Tongue (tissue), 3 donors: ENCODE measurements at places on chromosomes 6 and 20. TPM values are rescaled to one million over a fixed set of nuclear protein-coding genes. Genes with fewer than 3 reads are reported as not detected.
A peak's percentile ranks its signal among the peaks of the same experiment; 100 is the strongest.

GRCh38 chr20:48057739-48058138 is 272.5 kb upstream of the SULF2 start:
- DNase-seq: no peak

DNA sequence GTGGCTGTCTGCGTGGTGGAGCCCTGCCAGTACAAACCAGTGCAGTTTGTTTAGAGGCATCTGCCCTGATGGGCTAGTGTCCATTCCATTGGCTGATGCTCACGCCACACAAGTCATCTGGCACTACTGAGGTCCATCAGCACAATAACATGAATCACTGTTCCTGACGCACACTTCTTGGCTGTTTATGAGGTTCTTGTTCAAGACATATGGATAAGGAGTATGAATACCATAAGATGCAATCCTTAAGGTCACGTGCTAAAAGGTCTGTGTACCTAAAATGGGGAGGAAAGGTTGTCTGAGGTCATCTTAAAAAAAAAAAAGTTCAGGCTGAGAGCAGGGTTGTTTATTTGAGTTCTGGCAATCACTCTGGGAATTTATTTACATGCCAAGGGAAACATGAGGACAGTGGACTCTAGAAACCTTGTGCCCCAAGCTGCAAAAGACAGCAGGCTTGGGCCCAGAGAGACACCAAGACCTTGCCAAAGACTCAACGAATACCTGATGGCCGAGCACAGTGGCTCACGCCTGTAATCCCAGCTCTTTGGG is 54.1 kb upstream of the SHLD1 start:
- no peak for DNase-seq

DNA sequence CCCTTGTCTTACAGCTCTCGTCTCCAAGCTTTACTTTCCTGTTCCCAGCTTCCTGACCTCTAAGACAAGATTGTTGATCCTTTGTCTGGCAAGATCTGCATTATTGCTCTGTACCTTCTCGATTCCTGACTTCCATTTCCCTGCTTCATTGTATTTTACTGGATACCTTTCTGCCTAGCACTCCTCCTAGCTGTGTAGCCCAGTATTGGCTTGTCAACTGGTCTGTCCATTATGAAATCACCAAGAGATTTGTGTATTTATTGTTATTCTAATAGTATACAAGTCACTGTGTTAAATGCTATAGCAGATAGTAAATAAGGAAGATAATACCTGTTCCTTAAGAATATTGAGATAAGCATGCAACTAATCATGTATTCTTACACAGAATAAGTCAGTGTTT is 305.4 kb downstream of the CDKAL1 start:
- no peak for DNase-seq

- DNase-seq: no peak
Observed at GRCh38 chr6:157563611-157564284, 182.8 kb downstream of the ZDHHC14 start.

DNA sequence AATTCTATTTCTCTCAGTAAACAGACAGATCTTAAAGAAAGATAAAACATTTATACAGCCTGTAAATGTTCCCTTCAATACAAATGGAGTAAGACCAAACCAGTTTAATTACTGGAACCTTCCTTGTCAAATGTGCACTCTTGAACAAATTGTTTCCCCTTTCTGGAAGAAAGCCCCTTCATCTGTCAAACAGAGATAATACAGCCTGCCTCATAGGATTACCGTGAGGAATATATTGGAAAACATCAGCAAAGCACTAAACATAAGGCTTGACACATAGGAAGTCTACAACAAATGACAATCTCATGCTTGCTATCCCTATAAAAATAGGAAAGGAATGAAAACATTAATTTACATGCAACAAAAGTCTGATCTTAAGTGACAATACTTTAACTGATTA is 173.8 kb downstream of the PTPRK start:
- DNase-seq: peak; percentile 25

- DNase-seq: no peak
Observed at GRCh38 chr6:74356391-74356790, 660.4 kb downstream of the CD109 start.

GRCh38 chr20:13671512-13671911 is 32.8 kb upstream of the TASP1 start:
- no peak for DNase-seq

DNA sequence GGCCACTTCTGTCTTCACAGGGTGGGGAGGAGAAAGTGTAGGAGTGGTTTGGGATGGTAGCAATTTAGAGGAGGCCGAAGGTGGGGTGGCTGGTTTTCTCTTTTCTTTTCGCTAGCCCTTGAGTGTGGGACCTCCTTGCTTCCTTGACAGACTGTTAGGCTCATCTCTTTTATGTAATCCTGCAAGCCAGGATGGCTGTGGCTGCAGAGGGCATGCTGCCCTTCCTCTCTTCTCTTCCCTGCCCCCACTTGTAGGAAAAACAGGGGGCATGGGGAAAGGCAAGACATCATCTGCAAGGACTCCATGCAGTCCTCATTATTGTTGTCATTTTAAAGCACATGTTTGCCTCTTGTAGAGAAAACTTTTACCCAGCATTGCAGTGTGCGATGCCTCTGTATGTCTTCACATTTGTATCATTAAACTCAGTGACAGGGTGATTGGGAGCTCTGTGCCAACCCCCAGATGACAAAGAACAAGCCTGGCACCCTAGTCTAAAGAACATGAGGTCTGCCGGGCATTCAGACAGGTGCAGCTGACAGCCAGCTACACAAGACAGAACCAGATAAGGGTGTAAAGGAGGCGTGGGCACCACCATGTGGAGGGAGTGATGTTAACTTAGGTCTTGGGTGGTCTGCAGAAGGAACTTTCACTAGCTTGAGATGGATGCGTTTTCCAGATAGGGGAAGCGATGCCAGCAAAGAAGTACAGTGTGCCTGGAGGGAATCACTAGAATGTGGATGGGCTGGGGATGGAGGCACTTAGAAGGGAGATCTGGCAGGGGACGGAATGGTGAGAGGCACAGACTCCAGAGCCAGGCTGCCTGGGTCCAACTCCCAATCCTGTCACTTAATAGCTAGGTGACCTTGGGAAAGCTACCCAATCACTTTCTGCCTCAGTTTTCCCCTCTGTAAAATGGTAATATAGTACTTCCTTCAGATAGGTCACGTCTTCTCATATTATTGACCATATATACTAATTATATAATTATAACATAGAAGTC is 207.6 kb downstream of the TBC1D7 start:
- no peak for DNase-seq

DNA sequence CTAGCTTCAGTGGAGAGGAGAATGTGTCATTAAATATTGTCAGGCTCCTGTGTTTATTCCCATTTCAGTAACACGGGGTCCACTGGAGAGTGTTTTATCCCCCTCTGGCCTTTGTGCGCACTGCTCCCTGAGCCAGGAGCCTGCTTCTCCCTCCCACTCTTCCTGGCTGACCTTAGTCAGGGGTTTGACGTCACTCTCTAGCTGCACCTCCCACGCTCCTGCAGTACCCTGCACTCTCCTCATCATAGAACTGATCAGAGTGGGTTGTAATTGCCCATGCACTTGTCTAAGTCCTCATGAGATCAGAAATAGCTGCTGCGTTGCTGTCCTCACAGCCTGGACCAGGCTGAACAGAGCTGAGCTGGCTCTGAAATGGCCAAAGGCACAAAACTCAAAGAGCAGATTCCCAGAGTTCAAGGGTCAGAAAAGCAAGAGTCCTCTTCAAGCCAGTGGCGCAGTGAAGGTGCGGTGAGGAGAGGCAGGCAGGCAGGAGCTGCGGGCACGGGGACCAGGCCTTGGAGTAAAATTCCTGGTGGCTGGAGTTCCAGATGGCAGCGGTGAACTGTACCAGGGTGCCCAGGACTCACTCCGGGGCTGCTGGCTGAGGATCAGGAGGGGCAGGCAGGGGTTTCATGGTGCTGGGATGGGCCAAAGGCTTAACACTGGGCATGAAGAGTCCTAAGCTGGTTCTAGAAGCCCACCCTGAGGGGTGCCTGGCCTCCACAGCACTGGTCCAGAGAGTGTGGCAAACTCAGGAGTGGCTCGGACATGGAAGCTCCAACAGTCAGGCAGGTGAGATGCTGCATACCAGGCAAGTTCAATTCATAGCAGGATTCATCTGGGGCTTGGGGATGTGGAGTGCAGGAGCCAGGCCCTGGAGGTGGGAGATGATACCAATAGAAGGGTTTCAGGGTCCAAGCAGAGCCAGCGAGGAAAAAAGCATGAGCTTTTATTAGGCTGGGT is 170.9 kb downstream of the SCP2D1 start:
- peak; percentile 23 for DNase-seq

DNA sequence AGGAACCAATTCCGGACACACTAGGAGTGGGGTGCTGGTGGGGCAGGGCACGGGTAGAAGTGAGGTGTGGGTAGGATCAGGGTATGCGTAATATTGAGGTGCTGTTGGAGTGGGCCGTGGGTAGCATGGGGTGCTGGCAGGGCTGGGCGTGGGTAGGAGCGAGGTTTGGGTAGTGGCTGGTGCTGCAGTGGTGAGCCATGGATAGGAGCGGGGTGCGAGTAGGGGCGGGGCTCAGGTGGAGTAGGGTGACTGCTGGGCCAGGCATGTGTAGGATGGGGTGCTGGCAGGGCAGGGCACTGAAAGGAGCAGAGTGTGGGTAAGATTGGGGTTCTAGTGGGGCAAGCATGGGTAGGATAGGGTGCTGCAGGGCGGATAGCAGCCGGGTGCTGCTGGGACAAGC is 114.2 kb upstream of the DUSP22 start:
- no peak for DNase-seq

DNA sequence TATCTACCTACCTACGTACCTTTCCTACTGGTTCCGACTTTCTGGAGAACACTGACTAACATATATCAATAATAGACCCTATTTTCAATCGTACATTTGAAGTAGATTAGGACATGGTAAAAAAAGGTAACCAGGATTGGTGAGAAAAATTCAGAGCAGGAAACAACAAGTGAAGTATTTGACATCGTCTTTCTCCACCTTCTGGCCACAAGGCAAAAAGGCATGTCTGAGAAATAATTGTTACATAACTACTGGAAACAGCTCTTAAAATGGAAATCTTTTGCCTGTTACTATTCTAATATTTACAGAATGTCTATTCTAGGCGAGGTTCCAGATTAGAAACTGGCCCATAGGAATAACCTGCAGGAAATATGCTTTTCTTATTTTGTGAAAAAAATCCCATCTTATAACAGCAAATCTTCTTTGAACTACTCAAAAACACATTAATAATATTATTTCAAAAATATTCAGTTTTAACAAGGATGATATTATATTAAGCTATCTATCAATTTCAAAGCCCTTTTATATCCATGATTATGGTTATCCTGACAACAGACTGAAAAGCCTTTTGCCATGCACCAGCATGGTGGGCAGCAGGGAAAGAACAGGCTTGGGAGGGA is 80.8 kb downstream of the RCAN2 start:
- peak; percentile 80 for DNase-seq

DNA sequence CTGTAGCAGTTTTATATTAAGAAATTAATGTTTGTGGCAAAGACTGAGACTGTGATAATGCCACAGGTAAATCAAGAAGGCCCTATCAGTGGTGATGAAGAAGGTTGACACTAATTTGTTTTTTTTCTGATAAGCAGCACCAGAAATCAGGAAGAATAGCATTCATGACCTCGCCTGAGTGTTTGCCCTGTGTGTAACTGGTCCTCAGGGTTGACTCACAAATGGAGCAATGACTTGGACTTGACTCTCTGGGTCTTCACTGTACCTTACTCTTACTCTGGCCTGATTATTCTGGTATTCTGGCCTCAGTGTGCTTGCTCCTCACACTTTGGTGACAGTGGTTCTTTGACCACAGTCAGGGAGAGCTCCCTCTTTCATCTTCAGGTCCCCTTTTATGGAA is 243.9 kb downstream of the HAO1 start:
- no peak for DNase-seq

DNA sequence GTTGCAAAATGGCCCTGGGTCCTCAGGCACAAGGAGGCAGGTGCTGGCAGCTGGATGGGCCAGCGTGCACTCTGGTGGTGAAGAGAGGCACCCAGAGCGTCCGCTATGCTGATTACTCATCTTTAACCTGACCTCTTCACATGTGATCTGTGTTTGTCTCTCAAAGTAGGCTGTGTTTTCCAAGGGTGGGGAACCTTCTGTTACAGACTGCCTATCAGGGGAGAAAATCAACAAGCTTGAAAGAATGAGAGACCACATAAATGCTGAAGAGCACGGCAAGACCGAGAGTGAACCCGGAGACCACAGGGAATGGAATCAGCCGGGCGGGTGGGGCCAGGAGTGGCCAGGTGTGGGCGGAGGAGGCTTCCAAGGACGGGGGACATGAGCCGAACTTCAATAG is 16.2 kb downstream of the BNIP5 start:
- DNase-seq: no peak

DNA sequence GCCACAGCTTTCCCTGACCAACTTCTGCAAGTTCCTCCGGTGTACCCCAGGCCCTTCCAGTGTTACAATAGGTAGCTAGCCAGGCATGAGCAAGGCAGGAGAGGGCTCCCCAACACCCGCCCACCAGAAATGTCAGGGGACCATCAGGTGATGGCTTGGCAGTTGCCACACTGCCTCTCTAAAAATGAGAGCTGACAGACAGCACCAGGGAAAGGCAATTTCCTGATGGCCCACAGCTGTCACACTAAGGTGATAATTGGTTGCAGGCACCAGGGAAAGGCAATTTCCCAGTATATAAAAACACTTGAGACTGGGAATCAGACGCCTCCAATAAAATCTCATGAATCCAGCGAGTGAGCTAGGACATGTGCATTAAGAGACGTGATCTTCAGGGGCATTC is 49.9 kb downstream of the PXDC1 start:
- no peak for DNase-seq

DNA sequence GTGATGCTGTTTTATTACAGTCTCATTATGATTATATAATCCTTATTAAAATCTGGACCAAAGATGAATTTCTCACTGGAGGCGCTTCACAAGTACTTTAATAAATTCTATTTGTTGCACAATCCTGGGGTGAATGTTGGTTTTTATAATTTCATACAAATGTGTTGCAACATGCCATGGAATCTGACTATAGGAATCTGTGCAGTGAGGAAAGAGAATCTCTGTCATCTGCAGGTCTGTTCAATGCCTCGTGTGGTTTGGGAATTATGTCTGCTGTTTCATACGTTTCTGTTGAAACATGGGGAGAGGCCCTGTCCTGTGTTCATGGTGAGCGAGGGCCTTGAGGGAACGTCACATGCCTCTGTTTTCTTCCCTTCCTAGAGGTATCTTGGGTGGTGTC is 277.3 kb downstream of the CDH4 start:
- no peak for DNase-seq

DNA sequence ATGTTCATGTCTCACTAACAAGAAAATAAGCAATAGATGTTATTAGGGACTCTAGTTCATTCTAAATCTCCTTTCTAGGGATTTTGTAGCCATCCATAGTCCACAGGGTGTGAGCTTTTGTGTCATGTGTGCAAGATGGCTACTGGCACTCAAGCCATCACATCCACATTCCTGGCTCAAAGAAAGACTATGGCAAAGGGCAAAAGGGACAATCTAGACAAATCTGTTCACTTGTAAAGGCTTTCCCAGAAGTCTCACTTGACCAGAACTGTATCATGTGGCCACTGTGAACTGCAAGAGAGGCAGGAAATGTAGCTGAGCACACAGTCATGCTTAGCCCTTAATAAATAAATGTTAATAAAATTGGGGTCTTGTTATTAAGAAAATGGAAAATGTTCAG is 212.6 kb upstream of the EXOC2 start:
- DNase-seq: no peak

- peak; percentile 53 for DNase-seq
Observed at GRCh38 chr20:9573335-9574151, 59.2 kb downstream of the LAMP5 start.

GRCh38 chr6:148332088-148332487 is 10.6 kb upstream of the SASH1 start:
- no peak for DNase-seq

C6orf52 gene
- total RNA-seq: not detected

SRSF12 gene
- 4.7 TPM for total RNA-seq

MROH8 gene
- total RNA-seq: 10.5 TPM

CUL7 gene
- total RNA-seq: 37.4 TPM

RNF114 gene
- 86.4 TPM for total RNA-seq

MEP1A gene
- not detected for total RNA-seq

LY6G6C gene
- 1.1 TPM for total RNA-seq
